A549 treated with Mapracorat at 1 μM for 4 hours (cell line): ENCODE measurements at places on chromosomes 11 and 22. TPM values are rescaled to one million over a fixed set of nuclear protein-coding genes. Genes with fewer than 3 reads are reported as not detected.

The PKNOX2 gene
- total RNA-seq: 0.11 TPM in 1 of 5 replicates, not detected in the others

The SLC22A12 gene
- not detected in 5 replicates for total RNA-seq

The SUSD2 gene
- 62.5 to 83.3 TPM (median 77.2 TPM) in 5 replicates for total RNA-seq

The MS4A8 gene
- not detected in 5 replicates for total RNA-seq

The TP53I11 gene
- 33.8 to 47.8 TPM (median 43.4 TPM) in 5 replicates for total RNA-seq

The CHEK2 gene
- total RNA-seq: 8.3 to 10.5 TPM (median 10.1 TPM) in 5 replicates

The RBFOX2 gene
- total RNA-seq: 22.9 to 31.1 TPM (median 29.4 TPM) in 5 replicates

The CTNND1 gene
- total RNA-seq: 53.6 to 65.9 TPM (median 63.4 TPM) in 5 replicates

The C22orf42 gene
- total RNA-seq: not detected in 5 replicates

The CSNK2A3 gene
- 1.7 to 2.5 TPM (median 2.0 TPM) in 5 replicates for total RNA-seq

The PDHX gene
- 27.1 to 32.2 TPM (median 29.1 TPM) in 5 replicates for total RNA-seq

The KCNJ1 gene
- total RNA-seq: 0.06 TPM in 1 of 5 replicates, not detected in the others

The DRD2 gene
- total RNA-seq: not detected in 5 replicates

The MFRP gene
- not detected in 5 replicates for total RNA-seq

The EPS8L2 gene
- 68.5 to 140 TPM (median 124 TPM) in 5 replicates for total RNA-seq

The SMIM38 gene
- total RNA-seq: 0.06 to 0.11 TPM in 2 of 5 replicates, not detected in the others

The MS4A4E gene
- not detected in 5 replicates for total RNA-seq

The MSANTD2 gene
- 5.5 to 6.3 TPM (median 5.8 TPM) in 5 replicates for total RNA-seq

The ZNF408 gene
- total RNA-seq: 16.9 to 21.1 TPM (median 17.4 TPM) in 5 replicates

The RBMXL2 gene
- not detected in 5 replicates for total RNA-seq

The SSH3 gene
- total RNA-seq: 16.2 to 30.3 TPM (median 25.0 TPM) in 5 replicates

The OR6A2 gene
- total RNA-seq: not detected in 5 replicates

The ETS1 gene
- 28.6 to 36.1 TPM (median 31.2 TPM) in 5 replicates for total RNA-seq

The TST gene
- total RNA-seq: 41.6 to 62.5 TPM (median 56.2 TPM) in 5 replicates

The NXPE1 gene
- total RNA-seq: not detected in 5 replicates

The XPNPEP3 gene
- 7.6 to 11.1 TPM (median 8.4 TPM) in 5 replicates for total RNA-seq

The FJX1 gene
- 36.0 to 46.3 TPM (median 42.8 TPM) in 5 replicates for total RNA-seq

The DNAJB13 gene
- 0.30 to 0.81 TPM (median 0.51 TPM) in 5 replicates for total RNA-seq

The TPST2 gene
- 8.7 to 11.7 TPM (median 10.0 TPM) in 5 replicates for total RNA-seq

The PPP6R3 gene
- total RNA-seq: 43.2 to 59.4 TPM (median 55.5 TPM) in 5 replicates

The HARBI1 gene
- 4.6 to 5.9 TPM (median 5.2 TPM) in 5 replicates for total RNA-seq

The B3GAT1 gene
- total RNA-seq: not detected in 5 replicates

The GDPD4 gene
- total RNA-seq: not detected in 5 replicates

The ADAMTS8 gene
- 0.86 to 1.4 TPM (median 1.1 TPM) in 5 replicates for total RNA-seq

The PGA5 gene
- not detected in 5 replicates for total RNA-seq

The OR5A1 gene
- not detected in 5 replicates for total RNA-seq
